ENCODE measurements at places on chromosomes 12 and 14.

DNA sequence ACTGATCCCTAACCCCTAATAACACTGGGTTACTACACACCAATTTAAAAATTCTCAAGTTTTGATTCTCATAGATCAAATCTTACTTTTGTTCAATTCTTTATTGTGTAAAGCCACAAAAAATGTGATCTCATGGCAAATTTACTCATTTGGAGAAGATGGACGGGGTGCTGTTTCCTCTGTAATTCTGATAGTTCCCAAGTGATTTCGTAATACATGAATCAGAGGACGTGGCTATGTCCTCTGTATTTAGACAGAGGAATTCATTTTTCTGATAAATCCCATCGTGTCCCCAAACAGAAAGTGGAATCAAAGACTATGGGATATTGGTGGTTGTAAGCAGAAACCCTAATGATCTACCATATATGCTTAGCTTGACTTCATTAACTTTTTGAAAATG is 76.6 kb upstream of the GNG2 start:
- DNase-seq: peak; percentile 67

DNA sequence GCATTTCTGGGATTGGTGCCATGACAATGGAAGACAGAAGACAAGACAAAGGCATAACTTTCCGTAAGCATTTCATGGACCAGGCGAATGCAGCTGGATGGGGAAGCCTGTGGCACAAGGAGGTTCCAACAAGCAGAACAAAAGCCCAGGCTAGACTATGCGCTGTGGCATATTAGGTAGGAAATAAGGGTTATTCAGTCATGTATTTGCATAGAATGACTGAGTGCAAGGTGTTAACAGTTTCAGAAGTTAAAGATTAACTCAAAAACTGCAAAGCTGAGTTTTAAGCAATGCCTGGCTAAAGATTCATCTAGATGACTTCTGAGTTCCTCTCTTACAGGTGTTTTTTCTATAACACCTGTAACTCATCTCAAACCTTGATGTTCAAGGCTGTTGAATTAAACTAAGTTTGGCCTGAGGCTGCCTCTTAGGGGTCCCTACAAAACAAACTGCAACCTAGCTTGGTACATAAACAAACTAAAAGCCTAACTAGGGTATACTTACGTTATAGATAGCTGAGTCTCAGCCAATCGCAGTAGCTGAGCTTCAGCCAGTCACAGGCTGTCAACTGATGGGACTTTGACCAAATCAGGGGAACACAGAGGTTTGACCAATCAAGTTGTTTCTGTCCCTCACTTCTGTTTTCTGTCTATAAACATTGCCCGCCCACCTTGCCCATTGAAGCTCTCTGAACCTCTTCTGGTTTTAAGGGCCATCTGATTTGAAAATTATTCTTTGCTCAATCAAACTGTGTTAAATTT is 52.2 kb upstream of the PLBD1 start:
- no peak for DNase-seq

DNA sequence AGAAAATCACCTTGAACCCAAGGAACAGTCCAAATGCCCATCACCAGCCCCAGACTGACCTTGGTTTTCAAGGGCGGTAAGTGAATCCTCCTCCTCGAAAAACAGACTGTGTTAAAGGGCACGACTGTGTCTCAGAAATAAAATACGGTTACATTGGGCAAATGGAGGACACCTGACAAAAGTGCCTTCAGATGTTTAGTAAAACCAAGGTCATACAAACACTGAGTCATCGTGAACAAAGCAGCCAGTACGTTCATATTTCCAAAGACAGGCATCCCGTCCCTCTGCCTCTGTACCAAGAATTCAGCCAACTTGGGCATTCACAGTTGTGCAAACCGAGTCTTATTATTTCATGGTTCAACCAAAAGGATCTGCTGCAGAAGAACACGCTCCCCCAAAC is 25.9 kb downstream of the FOXN3 start:
- DNase-seq: no peak

GRCh38 chr14:68305738-68306137 is 486.2 kb downstream of the RAD51B start:
- no peak for DNase-seq

DNA sequence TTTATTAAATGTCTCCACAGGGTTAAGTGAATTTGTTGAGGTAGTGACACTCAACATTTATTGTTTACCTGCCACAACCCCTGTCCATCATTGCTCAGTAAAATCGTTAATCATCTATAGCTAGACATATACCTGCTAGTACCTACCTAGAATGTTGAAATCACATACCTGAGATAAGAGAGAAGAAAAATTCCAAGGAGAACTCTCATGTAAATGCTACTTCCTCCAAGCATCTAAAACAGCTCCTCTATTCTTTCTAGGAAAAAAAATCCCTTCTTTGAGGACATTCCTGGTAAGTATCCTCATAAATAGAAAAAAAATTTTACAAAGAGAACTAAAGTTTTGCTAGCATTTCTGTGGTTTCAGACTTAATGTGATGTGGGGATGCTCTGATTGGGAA is 325.1 kb downstream of the DAD1 start:
- no peak for DNase-seq

- no peak for DNase-seq
Measured at GRCh38 chr12:110012137-110012536, 12.9 kb downstream of the ANKRD13A start.

GRCh38 chr14:103961928-103962578 is 19.7 kb upstream of the RD3L start:
- DNase-seq: no peak

DNA sequence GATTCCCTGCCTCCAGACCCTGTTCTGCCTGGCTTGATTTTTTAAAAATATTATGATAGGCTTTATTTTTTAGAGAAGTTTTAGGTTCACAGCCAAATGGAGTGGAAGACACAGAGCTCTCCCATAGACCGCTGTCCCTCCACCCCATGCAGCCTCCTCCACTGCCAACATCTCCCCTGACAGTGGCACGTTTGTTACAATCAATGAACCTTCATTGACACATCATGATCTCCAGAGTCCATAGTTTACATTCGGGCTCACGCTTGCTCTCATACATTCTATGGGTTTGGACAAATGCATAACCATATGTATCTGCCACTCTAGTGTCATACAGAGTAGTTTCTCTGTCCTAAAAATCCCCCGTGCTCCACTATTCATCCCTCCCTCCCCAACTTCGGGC is 15.9 kb upstream of the PPP1R13B start:
- DNase-seq: no peak

DNA sequence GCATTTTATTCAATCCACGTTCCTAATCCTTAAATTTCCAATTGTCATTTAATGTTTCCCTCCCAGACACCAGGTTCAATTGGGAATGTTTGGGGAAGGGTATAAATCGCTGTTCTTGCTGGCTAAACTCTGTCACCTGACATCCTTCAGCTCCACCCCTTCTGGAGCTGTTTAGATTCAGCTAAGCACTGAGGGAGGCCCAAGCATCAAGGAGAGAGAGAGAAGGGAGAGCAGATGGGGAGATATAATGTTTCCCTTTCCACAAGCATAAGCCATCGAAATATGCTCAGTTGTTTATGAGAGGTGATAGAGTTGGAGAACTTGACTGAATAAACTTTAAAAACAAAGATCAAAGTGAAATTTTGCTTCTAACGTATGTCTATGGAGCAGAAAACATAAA is 1.8 kb downstream of the ABCC9 start:
- DNase-seq: no peak

DNA sequence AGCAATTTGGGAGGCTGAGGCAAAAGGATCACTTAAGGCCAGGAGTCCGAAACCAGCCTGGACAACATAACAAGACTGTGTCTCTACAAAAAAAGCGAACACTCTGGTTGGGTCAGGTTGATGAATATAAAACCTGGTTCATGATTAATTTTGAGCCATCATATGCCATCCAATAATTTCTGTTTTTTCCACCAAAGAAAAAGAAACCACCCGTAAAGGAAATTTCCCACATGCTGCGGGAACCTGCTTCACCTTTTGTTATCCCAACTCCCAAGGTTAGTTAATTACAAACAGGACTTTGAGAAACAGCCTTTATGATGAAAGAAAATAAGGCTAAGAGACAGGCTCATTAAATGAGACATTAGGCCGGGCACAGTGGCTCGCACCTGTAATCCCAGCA is 24.1 kb upstream of the BICDL1 start:
- no peak for DNase-seq

GRCh38 chr12:112185093-112185923 is 59.9 kb downstream of the TRAFD1 start:
- DNase-seq: no peak

DNA sequence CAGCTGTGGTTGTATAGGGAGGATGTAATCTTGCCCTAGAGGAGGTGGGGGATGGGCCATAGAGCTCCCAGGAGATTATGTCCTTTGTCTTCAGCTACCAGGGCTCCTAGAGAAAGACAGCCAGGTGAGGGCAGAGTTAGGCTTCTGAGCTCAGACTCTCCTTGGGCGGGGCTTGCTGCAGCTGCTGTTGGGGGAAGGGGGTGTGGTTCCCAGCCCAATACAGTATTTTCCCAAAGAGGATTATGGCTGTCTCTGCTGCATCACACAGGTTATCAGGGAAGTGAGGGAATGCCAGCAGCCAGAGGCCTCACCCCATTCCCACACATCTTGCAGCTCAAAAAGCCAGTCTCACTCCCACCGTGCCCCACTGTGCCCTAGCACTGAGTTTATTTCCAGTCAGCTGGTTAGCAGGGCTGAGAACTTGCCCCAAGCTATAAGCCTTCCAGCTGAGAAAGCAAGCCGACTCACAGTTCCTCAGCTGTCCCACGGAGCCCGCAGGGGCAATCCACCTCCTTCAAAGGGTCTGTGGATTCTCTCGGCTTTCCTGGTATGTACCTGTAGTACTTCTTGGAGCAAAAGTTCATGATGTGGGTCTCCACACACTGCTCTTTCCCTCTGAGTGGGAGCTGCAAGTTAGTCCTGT is 217.3 kb upstream of the CPNE8 start:
- DNase-seq: no peak

DNA sequence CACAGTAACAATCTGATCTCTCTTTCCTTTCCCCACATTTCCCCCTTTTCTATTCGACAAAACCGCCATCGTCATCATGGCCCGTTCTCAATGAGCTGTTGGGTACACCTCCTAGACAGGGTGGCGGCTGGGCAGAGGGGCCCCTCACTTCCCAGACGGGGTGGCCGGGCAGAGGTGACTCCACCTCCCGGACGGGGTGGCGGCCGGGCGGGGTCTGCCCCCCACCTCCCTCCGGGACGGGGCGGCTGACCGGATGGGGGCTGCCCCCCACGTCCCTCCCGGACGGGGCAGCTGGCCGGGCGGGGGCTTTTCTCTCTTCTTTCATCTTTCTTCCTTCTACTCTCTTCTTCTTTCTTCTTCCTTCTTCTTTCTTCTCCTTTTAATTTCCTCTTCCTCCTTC is 1.3 kb upstream of the NUBPL start:
- no peak for DNase-seq

DNA sequence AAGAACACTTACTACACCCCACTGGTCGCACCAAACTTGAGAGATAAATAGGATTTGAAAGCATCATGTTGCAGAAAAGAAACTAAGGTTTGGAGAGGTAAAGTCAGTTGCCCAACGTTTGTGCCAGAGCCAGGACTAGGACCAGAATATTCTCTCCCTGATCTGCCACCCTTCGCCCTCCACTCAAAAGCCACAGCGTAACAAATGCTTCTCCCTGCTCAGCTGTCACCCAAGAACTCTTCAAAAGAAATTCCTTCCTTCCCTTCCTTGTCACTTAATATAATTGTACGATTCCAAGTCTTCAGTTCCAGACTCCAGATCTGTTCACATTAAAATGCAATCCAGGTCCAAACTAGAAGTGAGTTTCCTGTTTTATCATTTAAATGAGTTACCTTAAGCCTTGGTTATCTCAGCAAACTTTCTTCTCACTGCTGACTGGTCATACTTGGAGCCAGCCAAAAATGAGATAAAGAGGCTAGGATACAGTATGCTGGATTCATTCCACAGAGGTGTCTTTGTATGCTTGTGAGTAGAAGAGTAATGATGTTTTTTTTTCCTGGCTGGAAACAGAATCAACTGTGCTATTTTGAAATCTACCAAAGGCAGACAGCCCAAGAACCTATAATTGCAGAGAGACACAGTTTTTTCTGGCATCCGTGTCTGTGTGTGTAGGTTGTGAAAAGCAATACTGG is 12.8 kb upstream of the PPFIBP1 start:
- DNase-seq: no peak

DNA sequence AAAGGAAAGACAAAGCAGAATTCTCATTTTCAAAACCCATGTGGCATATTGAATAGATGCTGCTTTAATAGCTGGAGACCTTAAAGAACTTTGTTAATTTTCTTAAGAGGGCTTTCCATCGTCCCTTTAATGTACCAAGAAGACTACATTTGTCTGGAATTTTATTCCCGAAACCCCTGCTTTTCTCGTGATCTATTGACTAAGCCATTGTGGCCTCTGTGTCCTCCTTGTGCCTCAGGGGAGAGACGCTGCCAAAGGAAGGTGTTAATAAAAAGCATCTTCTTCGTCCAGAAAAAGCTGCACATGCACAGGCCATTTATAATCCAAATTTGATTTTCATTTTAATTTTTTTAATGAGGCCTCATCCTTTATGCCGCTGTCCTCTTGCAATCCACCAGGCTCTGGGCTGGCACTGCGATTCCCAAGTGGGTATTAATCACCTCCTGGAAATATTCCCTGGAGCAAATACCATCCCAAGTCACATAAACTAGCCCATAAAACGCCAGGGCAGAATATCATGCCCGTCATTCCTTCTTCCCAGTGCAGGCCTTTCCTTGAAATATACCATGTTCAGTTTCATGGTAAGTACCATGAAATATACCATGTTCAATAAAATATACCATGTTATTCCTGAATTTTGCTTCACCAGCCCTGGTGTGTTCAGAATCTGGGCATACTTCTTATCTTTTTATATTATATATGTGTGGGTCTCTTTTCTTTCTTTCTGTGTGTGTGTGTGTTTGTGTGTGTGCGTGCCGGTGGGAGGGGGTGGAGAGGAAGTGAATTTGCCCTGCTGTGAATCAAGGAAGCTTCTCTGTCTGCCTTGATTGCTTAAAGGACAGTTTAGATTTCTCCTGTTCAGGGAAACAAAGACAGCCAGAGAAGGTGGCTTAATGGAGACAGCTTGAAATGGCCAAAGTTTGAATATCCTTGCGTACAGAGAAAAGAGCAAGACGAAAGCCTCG is 147.6 kb downstream of the PHETA1 start:
- DNase-seq: no peak

Data from fibroblast of skin of scalp (primary cell).